ENCODE measurements at places on chromosomes 3 and 15.
A peak's percentile ranks its signal among the peaks of the same experiment; 100 is the strongest.

GRCh38 chr15:58545307-58546065 is 113.7 kb downstream of the LIPC start:
- DNase-seq = no peak

- no peak for DNase-seq
These were observed 601.7 kb downstream of the SI start for GRCh38 chr3:164476631-164477030.

GRCh38 chr3:159169828-159170227 is 368.0 kb downstream of the MFSD1 start:
- no peak for DNase-seq

- DNase-seq = no peak
These were observed 6.1 kb upstream of the ZSCAN2 start for GRCh38 chr15:84594617-84595290.

- no peak for DNase-seq
These were observed 78.5 kb upstream of the FAM174B start for GRCh38 chr15:92733934-92734521.

DNA sequence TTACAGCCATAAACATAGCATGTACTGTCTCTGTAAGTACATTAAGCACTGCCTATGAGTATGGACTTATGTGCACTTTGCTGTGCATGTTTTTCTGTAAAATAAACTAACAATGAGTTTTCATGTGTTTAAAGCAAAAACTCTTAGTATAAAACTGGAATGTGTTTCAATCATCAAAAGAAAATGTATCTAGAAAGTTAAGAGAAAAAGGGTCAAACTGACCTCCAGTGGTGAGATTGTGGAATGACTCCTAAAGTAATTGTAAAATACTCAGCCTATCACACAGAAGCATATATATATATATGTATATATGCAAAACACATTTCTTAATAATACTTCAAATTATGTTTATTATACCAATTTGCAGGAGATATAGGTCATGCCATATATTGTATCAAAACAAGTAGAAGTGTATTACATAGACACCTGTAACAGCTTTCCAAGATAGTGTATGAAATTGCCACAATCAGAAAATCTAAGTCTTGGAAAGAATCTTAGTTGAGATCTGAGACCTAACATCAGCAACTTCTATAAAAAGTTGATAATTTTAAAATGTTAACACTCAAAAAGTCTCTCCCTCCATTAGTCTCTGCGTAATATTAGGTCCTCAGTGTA is 199.6 kb downstream of the FMN1 start:
- peak; percentile 5 for DNase-seq

GRCh38 chr15:31498756-31499155 is 172.1 kb downstream of the KLF13 start:
- no peak for DNase-seq

- DNase-seq = no peak
These were observed 61.8 kb downstream of the FGD5 start for GRCh38 chr3:14880447-14881106.

GRCh38 chr15:72965671-72966070 is 86.6 kb upstream of the NEO1 start:
- no peak for DNase-seq

- DNase-seq = no peak
These were observed 32.2 kb upstream of the PLA2G4E start for GRCh38 chr15:42053010-42053409.

GRCh38 chr15:87829332-87830050 is 427.0 kb downstream of the NTRK3 start:
- DNase-seq = no peak

DNA sequence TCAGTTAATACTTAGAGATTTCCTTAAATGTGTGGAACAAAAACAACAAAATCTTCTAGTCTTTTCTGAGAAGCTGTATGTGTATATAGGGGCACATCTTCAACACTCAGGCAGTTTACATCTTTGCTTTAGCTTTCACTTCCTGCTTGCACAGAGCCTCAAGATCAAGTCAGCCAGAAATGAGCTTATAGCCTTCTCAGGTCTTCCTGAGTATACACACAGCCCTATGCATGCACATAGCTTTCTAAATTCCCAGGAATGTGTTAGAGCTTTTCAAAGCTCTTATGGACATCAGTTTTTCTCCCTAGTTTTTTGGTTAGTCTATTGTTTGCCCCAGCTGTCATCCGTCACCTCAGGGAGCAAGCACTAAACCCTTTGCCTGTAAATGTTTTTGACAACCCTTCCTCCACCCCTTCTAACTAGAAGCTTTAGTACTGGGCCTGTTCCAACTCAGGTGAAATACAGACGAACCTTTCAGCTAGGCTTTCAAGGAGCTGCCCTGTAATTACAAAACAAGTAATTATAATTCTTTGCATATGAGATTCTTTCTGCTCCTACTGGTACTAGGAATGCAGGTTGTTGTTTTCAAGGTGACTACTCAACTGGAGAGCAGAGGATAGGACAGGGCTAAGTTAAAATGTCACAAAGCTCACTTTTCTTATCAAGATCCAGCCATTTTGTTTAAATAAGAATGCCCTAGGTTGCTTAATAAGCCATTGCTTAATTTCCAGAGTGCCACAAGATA is 22.6 kb upstream of the MTMR10 start:
- DNase-seq = no peak

DNA sequence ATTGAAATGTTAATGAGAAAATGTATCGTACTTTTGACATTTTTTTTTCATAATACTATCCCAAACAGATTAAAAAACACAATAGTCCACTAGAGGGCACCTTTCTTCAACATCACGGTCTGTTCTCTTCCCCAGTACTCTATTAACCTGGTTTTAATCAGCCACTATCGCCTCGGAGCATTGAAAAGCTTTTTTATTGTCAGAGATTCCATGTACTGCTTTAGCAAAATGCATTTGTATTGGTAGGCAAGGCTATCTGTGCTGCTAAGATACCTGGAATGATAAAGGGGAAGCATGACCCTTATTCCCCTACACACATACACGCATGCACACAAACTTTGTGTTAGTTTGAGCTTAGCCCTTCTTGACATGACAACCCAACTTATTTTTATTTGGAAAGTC is 160.1 kb upstream of the IL12A start:
- DNase-seq = peak; percentile 40

- no peak for DNase-seq
These were observed 588.0 kb upstream of the CCDC54 start for GRCh38 chr3:106789276-106789675.

- DNase-seq = no peak
These were observed 171.7 kb downstream of the RORA start for GRCh38 chr15:61057376-61057775.

- DNase-seq = no peak
These were observed 15.9 kb upstream of the TMEM42 start for GRCh38 chr3:44845528-44846520.

DNA sequence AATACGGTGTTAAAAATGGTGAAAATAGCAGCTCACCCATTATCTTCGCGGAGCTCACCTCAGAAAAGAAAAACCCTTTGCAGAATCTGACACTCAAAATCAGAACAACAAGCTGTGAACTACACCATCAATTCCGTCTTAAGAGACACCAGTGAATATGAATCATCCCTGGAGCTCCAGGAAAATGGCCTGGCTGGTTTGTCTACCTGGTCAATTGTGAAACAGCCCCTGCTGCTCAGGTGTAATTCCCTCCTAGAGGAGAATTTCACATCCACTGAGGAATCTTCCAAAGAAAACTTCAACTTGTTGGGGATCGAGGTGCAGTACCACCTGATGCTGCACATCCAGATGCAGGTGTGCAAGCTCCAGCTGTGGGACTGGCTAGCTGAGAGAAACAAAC is 3.0 kb upstream of the XRN1 start:
- no peak for DNase-seq

DNA sequence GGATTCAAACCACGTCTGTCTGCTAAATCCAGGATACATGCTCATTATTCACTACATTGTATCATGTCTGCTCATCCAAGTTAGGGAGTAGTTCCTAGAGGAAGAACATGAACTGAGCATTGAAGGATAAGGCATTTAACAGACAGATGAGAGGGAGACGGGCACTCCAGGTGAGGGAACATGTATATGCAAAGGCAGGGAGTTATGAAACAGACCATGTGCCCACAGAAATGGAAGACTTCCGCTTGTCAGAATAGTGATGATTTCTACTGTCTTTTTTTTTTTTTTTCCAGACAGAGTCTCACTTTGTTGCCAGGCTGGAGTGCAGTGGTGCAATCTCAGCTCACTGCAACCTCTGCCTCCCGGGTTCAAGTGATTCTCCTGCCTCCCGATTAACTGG is 5.0 kb upstream of the NDUFAF1 start:
- DNase-seq = no peak

GRCh38 chr15:46293550-46293949 is 658.7 kb downstream of the SQOR start:
- DNase-seq = no peak

- no peak for DNase-seq
These were observed 44.7 kb downstream of the FBLN2 start for GRCh38 chr3:13593615-13594014.

DNA sequence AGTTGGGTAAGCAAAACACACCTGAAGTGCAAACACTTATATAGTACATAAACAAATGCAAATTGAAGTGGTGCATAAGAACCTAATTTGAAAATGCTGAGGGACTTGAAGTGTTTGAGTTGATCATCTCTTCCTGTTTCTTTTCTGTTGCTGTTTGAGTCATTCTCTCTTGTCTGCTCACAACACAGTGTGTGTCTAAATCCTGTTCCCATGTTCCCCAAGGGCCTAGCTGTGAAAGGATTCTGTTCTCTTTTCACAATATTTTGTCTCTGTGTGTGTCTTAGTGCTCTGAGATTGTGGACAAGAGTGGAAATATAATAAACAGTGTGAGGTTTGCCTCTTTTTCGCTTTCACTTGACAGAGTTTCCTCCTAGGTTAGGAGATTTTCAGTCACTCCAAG is 6.1 kb downstream of the CD96 start:
- DNase-seq = no peak

- no peak for DNase-seq
These were observed 57.0 kb downstream of the ASTE1 start for GRCh38 chr3:130969621-130970020.

DNA sequence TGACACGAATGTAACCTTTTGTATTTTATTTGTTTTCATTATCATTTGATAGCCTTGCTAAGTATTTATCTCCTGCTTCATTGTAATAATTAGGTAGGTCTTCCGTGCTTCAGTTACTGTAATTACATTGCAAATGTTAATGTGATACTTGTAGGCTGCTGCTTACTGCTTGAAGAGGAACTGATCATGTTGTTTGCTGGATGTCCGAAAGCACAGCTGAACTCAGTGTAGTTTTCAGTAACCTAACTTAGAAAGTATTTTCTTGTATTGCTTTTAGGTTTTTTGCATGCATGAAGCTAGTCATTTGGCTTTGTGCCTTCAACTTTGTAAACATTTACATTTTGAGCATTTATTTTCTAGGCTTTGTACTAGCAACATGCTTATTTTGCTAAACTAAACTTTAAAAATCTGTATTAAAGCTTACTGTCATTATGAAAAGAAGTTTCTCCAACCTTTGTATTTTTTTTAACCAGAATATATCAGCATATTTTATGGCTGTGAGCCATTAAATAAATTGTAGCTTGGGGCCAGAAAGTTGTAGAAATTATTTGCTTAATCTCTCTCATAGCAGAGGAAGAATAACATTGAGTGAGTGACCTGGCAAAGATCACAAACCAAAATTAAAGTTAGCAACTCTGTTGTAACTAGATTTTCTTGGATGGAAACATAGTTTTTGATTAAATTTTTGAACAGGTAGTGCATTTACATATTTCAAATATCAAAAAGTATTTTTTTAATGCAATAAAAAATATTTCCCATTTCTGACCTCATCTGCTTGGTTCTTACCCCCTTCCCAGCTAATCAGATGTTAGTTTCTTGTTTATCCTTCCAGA is 30.7 kb downstream of the SACM1L start:
- no peak for DNase-seq

DNA sequence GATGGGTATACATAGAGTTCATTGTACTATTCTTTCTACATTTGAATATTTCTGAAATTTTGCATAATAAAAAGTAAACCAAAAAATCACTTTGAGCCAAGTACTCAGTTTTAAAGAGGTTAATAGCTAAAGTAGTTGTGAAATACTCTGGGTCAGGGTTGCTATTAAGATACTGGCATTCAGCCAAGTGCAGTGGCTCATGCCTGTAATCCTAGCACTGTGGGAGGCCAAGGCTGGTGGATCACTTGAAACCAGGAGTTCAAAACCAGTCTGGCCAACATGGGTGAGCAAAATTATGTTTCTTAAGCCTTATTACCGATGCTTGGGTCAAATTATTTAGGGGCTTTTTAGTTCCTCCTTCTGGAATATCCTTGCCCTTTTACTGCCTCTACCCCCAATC is 122.0 kb upstream of the MELTF start:
- no peak for DNase-seq

DNA sequence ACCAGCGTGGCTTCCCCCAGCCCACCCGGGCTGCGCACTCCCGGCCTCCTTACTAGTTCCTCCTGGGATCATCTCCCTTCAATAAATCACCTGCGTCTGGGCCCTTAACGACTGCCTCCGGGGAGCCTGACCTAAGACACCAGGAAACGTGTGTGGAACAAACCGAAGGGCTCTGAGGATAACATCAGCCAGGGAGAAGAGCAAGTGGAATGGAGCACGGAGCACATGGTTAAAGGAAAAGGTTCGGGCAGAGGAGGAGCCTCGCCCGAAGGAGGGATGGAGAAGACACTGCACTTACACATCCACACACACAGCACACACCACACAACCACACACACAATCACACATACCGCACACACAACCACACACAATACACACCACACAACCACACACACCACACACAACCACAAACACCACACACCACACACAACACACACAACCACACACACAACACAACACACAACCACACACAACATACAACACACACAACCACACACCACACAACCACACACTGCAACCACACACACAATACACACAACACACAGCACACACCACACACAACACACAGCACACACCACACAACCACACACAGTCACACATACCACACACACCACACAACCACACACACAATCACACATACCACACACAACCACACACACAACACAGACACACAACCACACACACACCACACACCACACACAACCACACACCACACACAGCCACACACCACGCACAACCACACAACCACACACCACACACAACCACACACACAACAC is 24.7 kb downstream of the CPN2 start:
- DNase-seq = no peak
